ENCODE measurements at places on chromosomes 5 and 9.
A peak's percentile ranks its signal among the peaks of the same experiment; 100 is the strongest.

- DNase-seq: no peak
Observed at GRCh38 chr5:150665044-150665443, 4.0 kb downstream of the MYOZ3 start.

GRCh38 chr9:98767196-98767595 is 29.2 kb downstream of the ANKS6 start:
- DNase-seq: no peak

DNA sequence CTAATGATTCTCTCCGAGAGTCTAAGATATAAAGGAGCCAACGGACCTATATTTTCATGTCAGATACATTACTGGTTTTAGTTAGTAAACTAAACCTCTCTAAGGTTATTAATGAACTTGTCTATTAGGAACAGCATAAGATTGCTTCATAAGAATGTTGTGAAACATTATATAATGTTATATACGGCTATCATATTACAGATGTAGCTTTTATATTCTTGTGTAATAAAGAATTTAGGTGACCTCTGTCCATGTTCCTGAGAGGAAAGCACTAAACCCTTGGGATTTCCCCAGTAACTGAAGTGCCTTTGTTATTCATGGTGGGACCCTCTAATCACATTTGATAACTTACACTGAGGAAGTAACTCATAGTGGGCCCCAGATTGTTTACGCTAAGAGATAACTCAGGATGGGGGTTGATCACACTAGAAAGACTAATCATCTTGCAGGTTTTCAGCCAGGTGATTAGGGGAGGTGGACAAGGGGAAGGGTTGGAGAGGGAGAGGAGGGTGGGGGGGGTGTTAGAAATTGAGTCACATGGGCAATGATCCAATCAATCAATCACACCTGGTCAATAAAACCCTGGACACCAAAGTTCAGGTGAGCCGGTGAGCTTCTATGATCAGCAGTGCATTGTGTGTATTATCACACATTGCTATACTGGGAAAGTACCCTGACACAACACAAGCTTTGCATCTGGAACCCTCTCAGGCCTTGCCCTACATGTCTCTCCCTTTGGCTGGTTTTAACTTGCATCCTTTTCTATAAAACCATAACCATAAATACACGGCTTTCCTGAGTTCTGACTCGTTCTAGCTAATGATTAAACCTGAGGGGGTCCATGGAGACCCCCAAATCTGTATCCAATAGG is 25.8 kb downstream of the ECPAS start:
- no peak for DNase-seq

- DNase-seq: no peak
Observed at GRCh38 chr5:16508730-16509531, 43.3 kb upstream of the ZNF622 start.

DNA sequence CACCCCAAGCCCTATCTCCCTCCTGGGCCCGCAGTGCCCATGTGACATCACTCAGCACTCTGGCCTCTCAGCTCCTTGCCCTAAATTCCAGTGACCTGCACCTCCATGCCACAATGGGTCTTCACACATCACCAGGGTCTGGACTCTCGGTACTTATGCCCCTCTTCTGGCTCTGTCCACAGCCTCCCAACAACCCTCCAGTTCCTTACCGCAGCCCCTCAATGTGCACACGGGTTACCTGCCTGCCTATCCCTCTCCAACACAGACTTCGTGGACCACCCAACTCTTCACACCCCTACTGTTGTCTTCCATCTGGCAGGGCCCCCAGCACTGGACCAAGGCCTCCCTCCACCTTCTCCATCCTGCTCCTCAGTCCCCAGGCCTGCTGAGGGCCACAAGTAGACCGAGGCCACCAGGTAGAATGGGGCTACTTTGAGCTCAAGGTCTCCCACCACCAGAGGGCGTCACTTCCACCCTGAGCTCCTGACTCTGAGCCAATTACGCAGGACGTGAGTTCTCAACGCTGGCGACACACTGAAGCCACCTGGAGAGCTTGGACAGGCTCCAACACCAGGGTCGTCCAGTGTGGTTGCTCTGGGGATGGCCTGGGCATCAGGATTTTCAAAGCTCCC is 172.1 kb downstream of the GABBR2 start:
- peak; percentile 63 for DNase-seq
